ENCODE measurements at places on chromosomes 1 and 21. TPM values are rescaled to one million over a fixed set of nuclear protein-coding genes. Genes with fewer than 3 reads are reported as not detected.

GRCh38 chr1:96090134-96090533 lies 631.5 kb upstream of the PTBP2 start:
- DNase-seq: no peak

DNA sequence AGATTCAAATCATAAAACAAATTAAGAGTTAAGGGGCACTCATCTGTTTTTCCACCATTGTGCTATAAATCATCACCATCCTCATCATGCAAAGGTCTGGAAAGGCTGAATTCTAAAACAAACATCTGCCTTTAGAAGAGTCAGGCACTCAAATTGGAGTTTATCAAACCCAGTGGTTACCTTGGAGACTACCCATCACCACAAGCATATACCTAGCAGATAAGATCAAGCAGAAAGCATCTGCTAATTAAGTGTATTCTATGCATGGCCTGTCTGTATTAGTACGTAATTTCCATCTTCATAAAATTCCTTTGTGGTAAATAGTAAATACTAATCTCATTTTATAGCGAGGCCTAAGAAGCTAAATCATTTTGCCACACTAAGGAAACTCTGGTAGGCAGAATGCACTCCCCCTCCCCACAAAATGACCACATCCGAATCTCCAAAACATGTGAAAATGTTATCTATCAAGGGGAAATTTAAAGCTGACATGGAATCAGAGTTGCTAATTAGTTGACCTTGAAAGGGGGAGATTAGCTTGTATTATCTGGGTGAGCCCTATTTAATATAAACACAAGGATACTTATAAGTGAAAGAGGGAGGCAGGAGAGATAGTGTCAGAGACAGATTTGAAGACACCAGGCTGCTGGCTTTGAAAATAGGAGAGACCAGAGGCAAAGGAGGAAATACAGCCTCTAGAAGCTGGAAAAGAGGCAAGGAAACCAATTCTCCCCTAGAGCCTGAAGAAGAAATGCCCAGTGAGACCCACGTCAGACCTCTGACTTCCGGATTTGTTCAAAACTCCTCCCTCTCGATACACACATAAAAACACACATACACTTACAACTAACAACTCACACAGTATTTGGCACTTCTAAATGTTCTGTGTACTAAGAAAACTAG lies 23.2 kb downstream of the ARID4B start:
- DNase-seq: peak; percentile 27

- no peak for DNase-seq
These were observed 29.0 kb upstream of the BATF3 start for GRCh38 chr1:212728606-212729005.

GRCh38 chr21:46122237-46122671 lies 24.3 kb downstream of the COL6A2 start:
- DNase-seq: no peak

DNA sequence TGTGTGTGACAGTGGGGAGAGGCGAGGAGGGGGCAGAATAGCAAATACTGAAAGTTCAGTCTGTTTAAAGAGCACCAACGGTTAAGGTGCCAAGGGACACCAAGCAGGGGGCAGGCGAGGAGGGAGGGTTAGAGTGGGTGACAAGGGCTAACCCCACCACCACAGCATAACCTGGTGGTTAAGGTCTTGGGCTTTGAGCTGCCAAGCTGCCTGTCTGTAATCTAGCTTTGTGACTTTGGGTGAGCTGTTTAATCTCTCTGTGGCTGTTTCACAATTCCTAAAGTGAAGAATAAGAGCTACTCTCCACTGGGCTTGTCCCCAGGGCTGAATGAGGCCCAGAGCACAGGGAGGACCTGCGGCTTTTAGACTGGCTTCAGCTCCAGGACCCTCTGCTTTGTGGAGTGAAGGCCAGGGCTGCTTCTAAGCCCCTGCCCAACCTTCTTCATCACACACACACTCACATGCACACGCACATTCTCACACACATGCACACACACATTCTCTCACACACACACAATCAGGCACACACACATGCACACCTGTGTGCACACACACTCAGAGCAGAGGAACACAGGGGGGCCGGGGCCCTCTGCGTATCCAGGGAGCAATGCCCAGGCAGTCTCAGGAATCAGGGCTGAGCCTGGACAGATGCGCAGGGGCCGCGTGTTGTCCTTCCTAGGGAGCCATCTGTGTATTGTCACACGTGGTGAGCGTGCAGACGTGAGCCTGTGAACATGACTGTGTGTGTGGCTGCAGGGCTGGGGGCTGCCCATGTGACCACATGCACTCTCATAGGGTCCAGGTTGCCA lies 101.6 kb upstream of the TARDBP start:
- DNase-seq: no peak

GRCh38 chr1:184861755-184862336 lies 107.2 kb upstream of the EDEM3 start:
- no peak for DNase-seq

GRCh38 chr1:153775458-153776327 lies 486 bp downstream of the SLC27A3 start:
- DNase-seq: peak; percentile 75

GRCh38 chr1:2336499-2336898 lies 54.9 kb downstream of the MORN1 start:
- DNase-seq: no peak

DNA sequence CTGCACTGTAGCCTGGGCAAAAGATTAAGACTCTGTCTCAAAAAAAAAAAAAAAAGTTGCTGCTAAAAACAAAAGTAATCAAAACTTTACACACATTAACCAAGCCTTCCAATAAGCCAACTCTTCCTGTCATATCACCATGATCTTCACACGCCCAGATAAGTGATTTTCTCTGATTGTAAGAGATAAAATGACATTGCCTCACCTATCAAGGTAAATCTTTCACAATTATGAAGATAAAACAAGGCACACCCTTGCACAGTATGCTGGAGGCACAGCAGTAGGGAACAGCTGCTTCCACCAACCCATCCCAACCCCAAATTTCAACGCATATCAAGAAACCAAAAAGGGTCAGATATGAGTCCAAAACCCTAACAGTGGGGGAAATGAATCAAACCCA lies 8.8 kb upstream of the TIAM1 start:
- DNase-seq: no peak

DNA sequence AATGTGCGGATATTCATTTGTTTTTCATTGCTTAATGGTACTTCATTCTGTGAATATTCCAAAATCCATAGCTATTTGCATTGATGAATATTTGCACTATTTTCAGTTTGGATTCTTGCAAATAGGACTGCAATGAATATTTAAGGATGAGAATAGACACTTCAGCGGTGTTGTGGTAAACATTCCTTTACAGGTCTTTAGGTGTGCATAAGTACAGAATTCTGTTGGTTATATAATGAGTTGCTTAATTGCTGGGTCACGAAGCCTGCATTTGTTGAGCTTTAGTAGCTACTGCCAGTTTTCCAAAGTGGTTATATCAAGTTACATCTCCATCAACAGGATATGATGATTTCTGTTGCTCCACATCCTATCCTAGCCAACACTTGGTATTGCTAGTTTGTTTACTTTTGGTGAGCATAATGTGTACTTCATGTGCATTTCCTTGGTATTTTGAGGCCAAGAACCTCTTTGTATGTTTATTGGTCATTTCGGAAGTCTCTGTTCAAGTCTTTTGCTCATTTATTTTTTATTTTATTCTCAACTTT lies 64.2 kb upstream of the CYYR1 start:
- no peak for DNase-seq

GRCh38 chr1:9180111-9180819 lies 51.4 kb upstream of the GPR157 start:
- DNase-seq: no peak

GRCh38 chr1:45246760-45247159 lies 40.4 kb upstream of the ZSWIM5 start:
- DNase-seq: no peak

- DNase-seq: no peak
These were observed 1156.3 kb upstream of the B3GALT2 start for GRCh38 chr1:194342484-194343262.

The FALEC gene
- not detected for total RNA-seq

The KIFAP3 gene
- total RNA-seq: 27.7 TPM

The NFASC gene
- 0.10 TPM for total RNA-seq
